H9 (cell line): ENCODE measurements at places on chromosomes 7 and 10. TPM values are rescaled to one million over a fixed set of nuclear protein-coding genes. Genes with fewer than 3 reads are reported as not detected.

DNA sequence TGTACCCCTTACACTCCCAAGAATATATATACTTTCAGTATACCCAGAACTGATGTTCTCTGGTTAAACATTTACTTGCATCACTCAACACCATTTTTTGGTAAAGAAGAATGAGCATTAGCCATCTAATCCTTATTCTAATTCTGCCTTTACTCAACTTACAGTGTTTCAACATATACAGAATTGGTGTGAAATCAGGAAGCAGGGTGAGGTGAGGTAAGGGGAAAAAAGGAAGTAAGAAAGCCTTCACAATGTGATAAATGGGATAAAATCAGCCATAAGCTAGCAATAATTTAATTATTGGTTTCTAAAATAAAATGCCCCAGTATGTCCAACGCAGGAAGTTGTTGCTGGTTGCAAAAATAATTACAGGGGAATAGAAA, 605.4 kb downstream of the KCNMA1 start:
- H3K27me3 ChIP-seq: no peaks in the 10 kb centered on the region
- no peaks in the 10 kb centered on the region for H3K4me1 ChIP-seq
- no peak overlapping the region for H3K27ac ChIP-seq
- no peak for DNase-seq
- no peaks in the 10 kb centered on the region for H3K36me3 ChIP-seq

Gene NEBL
- total RNA-seq: 20.4 and 20.9 TPM in 2 replicates

DNA sequence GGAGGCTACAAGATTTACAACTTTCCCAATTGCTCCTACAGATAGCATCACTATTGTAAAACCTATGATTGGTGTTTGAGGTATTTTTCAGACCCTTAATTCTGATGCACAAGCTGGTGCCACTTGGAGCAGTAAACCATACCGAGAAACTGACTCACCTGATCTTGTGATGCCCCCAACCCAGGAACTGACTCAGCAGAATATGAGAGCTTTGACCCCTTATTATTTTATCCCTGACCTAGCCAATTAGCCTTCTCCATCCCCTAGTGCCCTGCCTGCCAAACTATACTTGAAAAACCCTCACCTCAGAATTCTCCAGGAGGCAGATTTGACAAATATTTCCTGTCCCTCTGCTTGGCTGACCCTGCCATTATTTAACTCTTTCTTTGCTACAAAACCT, 585.9 kb upstream of the GHITM start:
- H3K36me3 ChIP-seq: no peaks in the 10 kb centered on the region; the same call in 1 of the 3 replicates
- H3K27ac ChIP-seq: no peak overlapping the region
- DNase-seq: no peak
- no peak overlapping the region for H3K4me3 ChIP-seq
- H3K27me3 ChIP-seq: no peaks in the 10 kb centered on the region

DNA sequence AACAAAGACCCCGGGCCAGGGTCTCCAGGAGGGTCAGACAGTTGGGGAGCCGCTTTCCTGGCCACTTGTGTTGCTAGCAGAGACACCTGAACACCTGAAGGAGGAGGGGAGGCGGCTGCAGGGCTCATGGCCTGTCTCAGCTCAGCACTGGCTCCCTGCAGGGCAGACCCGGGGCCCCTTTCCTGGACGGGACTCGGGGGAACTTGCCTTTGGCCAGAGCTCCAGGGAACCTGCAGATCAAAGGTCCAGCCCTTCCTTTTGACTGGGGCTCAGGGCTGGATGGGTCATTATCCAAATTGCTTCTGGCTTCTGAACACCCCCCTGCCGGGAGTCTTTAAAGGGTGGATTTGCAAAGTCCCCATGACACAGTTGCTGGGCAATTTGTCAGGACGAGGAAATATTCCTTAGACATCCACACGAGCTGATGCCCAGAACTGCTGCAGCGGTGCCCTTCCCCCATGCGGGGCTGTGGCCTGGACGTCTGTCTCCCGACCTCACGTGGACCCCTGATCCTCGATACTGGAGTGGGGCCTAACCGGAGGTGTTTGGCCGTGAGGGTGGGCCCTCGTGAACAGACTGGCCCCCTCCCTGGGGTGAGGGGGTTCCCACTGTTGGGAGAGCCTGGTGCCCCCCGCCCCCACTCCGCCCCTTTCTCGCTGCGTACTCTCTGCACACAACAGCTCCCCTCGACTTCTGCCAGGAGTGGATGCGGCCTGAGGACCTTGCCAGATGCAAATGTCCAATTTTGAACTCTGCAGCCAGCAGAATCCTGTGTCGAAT, 194.3 kb downstream of the ELFN1 start:
- no peak for DNase-seq
- no peaks in the 10 kb centered on the region for H3K27me3 ChIP-seq
- H3K36me3 ChIP-seq: no peaks in the 10 kb centered on the region
- no peak overlapping the region for H3K27ac ChIP-seq
- H3K4me1 ChIP-seq: no peaks in the 10 kb centered on the region

Gene NACAD
- total RNA-seq: 6.4 and 8.0 TPM in 2 replicates
